ENCODE measurements at places on chromosomes 2 and 18. TPM values are rescaled to one million over a fixed set of nuclear protein-coding genes. Genes with fewer than 3 reads are reported as not detected.

The G6PC2 gene
- total RNA-seq = not detected

The LOXL3 gene
- 6.4 TPM for total RNA-seq

The LRPPRC gene
- total RNA-seq = 119 TPM

The NFATC1 gene
- total RNA-seq = 13.8 TPM

The IL1RL2 gene
- 5.2 TPM for total RNA-seq

The CKAP2L gene
- 1.2 TPM for total RNA-seq

The LRP2 gene
- 0.13 TPM for total RNA-seq

The BCL11A gene
- 31.4 TPM for total RNA-seq

- DNase-seq = no peak
Observed at GRCh38 chr2:73705091-73705490, 32.1 kb downstream of the TPRKB start.

- no peak for DNase-seq
Observed at GRCh38 chr2:174617120-174617519, 19.5 kb upstream of the WIPF1 start.

DNA sequence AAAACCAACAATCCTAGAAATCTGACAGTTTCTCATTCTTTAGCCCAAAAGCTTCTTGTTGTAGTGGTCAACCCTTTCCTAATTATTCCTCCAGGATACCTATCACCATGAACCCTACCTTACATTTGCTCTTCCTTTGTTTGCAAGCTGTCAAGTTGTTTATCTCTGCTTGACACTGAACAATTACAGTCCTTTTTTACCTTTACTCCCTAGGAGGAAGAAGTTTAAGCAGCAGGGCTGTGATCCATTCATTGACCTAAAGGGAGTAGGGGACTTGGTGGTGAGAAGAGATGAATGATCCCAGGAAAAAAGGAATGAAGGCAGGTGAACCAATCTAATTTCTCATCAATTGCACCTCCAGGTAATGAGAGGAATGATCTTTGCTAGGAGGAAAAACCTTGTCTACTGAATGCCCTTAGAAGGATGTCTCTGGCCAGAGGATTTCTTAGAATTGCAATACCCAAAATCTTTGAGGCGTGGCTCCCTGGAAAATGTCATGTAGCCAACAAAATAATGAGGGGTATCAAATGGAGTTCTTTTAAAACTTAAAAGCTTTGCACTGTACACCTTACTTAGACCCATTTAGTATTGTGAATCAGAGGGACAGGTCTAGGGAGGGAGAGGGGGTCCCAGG, 47.7 kb downstream of the MREG start:
- no peak for DNase-seq

GRCh38 chr2:190328573-190329147, 9.0 kb upstream of the HIBCH start:
- no peak for DNase-seq

DNA sequence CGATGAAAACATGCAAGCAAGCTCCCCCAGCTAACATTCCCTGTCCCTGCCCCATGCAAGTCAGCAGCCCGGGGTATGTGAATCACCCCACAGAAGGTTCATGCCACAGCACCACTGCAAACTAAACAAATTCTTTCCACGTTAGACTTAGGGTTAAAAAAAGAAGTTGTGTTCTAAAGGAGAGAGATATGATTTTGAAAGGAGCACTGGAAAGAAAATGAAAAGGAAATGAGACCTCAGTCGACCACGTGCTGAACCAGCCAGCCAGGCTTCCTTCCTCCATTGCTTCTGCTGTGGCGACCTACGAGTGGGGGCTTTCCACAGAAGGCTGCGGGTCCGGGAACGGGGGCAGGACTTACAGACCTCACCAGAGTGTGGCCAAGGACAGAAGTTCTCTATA, 52.0 kb downstream of the ARL4C start:
- DNase-seq = no peak

- DNase-seq = no peak
Observed at GRCh38 chr2:187547353-187547979, 6.8 kb downstream of the TFPI start.

- DNase-seq = no peak
Observed at GRCh38 chr18:54888933-54889332, 60.7 kb downstream of the RAB27B start.

GRCh38 chr2:148048475-148049221, 27.8 kb downstream of the MBD5 start:
- no peak for DNase-seq

- no peak for DNase-seq
Observed at GRCh38 chr2:164369366-164369765, 251.9 kb downstream of the GRB14 start.

DNA sequence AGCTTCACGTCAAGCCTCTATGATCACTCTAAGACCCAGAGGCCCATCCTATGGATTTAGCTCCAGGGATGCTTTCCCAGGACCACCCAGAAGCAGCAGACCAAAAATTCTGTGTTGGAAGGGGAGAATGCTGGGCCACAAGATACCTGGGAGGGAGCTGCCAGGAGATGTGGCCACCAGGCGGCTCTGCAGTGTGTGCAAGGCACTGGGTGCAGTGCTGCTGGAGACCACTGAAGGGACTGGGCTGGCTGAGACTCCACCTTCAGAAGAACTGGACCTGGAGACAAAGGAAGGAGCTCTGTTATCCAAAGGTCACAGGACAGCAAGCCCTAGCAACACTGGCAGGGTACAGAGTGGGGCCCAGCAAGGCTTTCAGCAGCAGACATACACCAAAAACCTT, 34.0 kb downstream of the KANSL3 start:
- no peak for DNase-seq

DNA sequence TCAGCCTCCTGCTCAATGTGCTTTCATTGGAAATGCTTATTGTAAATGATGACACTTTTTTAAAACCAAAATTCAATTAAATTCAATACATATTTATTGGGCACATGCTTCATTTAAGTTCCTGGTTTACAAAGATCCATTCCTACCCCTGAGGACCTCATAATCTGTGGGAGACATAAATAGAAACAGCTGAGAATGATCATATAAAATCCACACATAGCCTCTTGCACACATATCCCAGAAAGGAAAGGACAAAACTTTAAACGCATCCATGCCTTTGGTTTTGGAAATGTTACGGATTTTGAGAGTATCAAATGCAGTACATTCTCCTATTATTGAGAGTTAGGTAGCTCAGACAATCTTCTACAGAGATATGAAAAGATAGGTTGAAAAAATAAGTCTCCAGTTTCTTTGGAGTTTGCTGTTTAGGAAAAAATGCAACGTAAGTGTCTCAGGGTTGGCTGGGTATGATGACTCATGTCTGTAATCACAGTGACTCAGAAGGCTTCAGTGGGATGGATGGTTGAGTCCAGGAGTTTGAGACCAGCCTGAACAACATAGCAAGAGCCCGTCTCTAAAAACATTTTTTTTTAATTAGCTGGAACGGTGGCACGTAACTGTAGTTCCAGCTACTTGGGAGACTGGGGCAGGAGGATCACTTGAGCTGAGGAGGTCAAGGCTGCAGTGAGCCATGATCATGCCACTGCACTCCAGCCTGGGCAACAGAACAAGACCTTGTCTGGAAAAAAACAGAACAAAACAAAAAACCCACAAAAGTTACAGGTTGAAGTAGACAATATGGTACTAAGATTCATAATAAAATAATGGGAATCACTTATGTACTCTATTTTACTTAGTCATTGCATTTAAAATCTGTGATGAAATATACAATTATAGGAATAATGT, 3.9 kb upstream of the PRELID3A start:
- DNase-seq = no peak

- DNase-seq = no peak
Observed at GRCh38 chr18:48534364-48534763, 4.5 kb upstream of the CTIF start.

DNA sequence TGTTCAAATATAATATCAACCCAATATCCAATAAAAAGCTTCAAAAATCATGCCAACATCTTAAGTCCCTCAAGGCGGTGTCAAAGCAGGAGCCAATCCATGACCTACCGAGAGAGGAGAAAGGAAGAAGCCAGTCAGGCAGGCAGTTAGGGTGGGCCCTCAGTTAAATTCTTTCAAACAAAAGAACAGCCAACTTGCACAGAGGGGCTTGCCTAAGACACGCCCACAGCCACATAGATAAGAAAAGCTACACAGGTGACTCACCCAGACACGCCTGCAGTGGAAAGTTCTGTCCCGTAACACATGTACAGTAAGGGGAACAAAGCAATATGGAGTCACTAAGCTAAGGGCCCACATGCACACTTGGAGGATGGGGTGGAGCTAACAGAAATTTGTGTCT, 61.3 kb downstream of the SP110 start:
- DNase-seq = no peak

DNA sequence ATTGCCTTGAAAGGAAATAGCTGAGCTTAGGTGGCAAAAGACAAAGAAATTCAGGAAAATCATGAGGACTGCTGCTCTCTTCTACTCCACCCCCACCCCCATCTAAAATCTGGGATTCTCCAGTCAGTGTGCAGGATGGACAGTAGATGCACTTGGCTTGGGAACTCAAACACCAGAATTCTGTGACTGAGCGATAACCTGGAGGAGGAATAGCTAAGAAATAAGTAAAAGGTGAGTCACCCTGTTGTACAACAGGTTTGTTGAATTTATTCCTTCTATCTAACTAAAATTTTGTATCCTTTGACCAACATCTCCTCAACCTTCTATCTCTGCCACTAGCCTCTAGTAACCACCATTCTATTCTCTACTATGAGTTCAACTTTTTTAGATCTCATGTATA, 1029.9 kb upstream of the ACVR2A start:
- DNase-seq = no peak

DNA sequence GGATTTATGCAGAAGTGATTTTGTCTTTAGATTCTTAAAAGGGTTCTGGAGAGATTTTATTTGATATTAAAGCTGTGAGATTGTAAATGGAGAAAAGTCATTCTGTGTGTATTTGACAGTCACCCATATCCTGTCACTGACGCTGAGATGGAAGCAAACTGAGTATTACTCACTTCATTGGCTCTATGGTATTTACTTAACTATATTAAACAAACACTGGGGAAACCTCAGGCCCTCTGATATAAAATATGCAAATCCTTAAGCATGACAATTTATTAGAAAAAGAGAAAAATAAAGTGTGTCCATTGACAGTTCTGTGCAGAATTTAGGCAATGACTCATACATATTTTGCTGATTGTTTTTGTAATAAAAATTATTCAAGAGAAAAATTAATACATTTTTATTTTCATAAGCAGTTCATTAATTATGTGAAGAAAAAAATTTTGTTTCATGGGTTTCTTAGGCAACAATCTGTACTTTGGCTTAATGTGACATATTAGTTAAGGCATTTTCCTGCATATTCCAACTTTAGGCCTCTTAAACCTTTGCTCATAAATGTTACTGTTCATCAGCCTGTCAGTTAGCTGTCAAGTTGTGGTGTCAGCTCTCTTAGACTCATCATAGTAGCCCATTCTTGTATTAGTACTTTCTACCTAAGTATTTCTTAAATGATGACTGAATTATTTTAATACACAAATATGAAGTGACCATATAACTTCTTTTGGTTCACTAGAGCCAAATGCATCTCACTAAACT, 99.9 kb downstream of the PARD3B start:
- no peak for DNase-seq

- no peak for DNase-seq
Observed at GRCh38 chr2:120626566-120626965, 109.1 kb upstream of the GLI2 start.

GRCh38 chr2:241087420-241088268, 14.4 kb downstream of the MTERF4 start:
- no peak for DNase-seq

GRCh38 chr2:101036562-101036961, 34.5 kb downstream of the RPL31 start:
- DNase-seq = no peak

DNA sequence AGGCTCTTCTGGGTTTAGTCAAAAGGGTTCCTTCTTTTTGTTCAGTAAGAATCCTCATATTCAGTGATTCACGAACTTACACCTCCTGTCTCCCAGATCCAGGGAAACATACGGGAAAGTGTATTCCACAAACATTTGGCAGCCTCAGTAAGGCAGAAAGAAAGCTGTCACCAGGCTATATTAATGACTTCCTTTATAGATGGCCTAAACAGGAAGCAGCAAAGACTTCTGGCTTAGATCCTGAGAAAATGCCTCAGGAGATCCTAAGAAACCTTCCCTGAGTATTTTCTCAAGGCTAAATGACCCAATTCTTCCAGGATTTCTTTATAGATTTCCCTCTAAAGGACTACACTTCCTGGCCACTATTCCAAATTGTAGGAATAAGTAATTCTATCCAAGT, 1995.5 kb upstream of the CELF4 start:
- DNase-seq = no peak

DNA sequence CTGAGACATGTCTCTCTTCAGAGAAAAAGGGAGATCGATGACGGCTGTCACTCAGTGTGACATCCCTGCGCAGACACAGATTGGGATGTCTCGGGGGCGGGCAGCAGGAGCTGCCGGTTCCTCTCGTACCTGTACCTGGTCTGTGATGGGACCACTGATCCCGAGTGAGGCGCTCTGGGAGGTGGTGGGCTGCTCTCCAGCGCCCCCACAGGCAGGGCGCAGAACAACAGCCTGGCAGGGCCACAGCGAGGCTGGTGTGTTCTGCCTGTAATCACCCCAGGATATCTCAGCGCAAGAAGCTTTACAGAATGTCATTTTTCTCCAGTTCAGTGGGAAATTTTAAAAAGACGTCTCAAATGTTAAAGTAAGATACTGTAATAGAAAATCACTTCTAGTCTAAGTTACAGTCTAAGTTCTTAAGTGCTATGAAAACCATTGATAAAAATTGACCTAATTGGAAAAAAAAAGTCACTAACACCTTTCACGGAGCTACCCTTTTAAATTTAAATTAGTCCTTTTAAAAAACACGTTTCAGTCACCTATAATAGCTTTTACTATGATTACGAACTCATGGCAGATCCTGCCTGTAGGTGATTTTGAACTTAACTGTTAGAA, 189.8 kb downstream of the SNTG2 start:
- no peak for DNase-seq

GRCh38 chr2:72191441-72191840, 43.8 kb upstream of the CYP26B1 start:
- no peak for DNase-seq

DNA sequence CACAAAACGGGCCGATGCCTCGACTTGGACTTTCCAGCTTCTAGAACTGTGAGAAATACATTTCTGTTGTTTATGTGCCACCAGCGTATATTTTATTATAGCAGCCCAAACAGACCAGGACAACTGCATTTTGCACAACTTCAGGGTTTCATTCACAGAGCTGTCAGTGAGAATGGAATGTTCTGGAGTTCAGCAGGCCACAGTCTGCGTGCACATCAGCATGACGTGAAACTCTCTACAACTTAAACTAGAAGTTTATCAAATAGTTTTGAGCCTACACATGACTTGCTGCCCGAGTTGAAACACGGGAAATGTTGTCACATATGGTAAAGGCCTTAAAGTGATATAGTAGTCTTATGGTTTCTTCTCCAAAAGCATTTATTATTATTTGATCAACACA, 3.9 kb upstream of the TRIB2 start:
- no peak for DNase-seq

DNA sequence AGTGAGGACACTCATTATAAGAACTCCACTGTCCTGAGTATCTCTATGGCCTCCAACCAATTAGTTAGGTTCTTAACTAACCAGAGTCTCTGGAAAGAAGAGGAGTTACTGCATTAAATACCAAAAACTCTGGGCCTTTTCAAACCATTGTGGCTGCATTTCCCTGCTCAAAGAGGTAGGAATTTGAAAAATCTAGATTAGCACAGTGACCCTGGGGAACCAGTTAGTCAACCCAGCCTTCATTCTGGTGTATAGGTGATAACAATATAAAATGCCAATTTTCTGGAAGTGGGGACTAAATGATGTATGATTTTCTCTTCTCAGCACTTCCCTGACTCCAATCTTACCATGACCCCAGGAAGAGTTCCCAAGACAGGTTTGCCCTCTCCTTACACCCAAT, 287.8 kb upstream of the SETBP1 start:
- DNase-seq = no peak

GRCh38 chr18:25016666-25017065, 335.3 kb downstream of the ZNF521 start:
- DNase-seq = no peak
